Stimulated activated CD8-positive, alpha-beta memory T cell treated with anti-CD3 and anti-CD28 coated beads, Interleukin-4, amount 100 ng/mL, for 1 hour (primary cell): ENCODE measurements at places on chromosomes 5 and 9.

DNA sequence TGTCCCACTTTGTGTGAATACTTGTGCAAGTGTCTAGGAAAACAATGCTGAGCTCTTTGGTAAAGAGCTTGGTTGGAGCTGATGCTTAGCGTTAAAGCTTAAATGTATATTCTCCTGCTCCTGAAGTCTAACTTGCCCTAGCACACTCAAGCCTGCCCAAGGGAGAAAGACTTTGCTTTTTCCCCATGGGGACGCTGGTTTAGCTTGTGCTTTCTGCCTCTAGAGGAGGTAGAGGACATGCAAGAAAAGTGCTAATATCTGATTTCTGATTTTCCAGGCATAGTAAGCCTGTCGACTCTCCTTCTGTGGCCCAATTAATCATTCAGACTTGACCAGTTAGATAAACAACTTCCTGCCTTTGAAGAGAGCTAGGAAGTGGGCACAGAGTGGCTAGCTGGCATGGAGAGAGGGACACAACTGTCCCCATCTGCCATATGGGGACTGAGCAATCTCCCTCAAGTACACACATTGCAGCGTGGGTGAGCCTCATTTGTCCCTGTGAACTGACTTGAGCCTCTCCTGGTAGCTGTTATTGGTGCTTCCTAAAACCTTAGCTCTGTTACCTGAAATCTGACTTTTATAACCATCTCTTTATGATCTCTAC lies 348.4 kb downstream of the BRINP1 start:
- no peak for DNase-seq

GRCh38 chr9:113580954-113581311 lies 117.4 kb downstream of the RGS3 start:
- DNase-seq: no peak

- no peak for DNase-seq
These were observed at the start of gene FRMPD1 for GRCh38 chr9:37650873-37651768. TSS of gene FRMPD1 (plus strand) at chr9:37650954. CDS start at chr9:37692642, 41,688 bp downstream.

GRCh38 chr9:101172616-101173015 lies 144.1 kb downstream of the PLPPR1 start:
- DNase-seq: no peak

DNA sequence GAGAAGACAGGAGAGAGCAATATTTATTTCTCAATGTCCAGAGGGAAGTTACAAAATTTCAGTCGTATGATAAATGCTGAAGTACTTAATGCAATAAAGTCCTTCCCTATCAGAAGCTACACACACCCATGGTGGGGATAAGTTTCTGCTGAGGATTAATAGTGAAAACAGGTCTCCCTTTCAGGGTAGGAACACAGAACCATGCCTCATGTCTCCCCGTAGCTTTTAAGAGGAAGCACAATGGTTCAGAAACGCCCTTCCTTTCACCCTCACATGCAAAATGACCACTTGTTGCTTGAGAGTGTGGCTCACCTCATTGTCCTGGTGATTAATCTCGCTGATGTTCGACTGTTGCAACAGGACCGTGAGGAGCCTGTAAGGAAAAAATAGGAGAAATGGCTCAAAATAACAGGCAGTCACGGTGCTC lies 73.6 kb downstream of the ANKRD55 start:
- DNase-seq: no peak
